ENCODE measurements at places on chromosomes 4 and X.

GRCh38 chr4:178414042-178414441 lies 971.8 kb upstream of the AGA start:
- DNase-seq = no peak

- DNase-seq = no peak
Measured at GRCh38 chr4:7356667-7357310, 77.9 kb downstream of the PSAPL1 start.

GRCh38 chr4:2058264-2059045 lies 672 bp upstream of the NAT8L start:
- DNase-seq = no peak

DNA sequence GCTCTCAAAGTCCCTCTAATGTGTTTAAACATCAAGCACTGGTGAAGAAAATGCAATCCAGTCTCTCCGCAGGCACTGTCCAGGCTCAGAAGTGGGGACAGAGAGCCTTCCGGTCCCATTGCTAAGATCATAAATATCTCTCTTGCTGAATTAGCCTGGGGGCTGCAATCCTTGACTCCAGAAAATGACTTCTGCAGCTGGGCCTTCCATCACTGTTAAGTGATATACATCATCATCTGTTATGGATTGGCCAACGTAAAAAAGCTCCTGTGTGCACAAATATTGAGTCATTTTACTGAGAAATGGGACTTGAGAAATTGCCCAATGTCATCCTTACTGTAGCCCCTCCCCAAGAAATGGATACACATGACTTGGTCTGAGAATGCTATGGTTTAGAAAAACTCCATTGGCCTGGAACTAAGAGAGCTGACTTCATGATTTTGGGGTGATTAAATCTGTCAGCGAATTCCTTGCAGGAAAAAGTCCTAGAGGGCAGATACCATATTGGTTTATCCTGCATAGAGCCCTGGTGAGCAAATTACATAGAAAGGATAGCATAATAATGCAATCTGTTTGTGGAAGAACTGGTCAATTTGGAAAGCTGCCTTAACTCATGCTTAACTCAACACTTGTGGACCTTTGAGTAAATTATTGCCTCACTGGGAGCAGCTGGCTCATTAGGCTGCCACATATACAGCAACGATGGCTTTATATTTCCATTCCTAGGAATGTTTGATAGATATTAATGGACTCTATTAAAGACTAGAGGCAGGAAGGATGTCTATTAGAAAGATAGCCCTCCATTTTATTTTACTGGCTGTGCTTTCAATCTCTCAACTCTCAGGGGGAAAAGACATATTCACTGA lies 346.1 kb downstream of the GBA3 start:
- no peak for DNase-seq

GRCh38 chr4:77193046-77193445 lies 36.0 kb downstream of the CCNG2 start:
- no peak for DNase-seq

GRCh38 chrX:108438110-108438623 lies at the start of gene COL4A6:
Gene COL4A6 (minus strand): TSS chrX:108438422. CDS start chrX:108438196, 226 bp downstream.
- no peak for DNase-seq

GRCh38 chr4:185395238-185395955 lies at the start of gene LRP2BP:
Gene LRP2BP (minus strand): TSS chr4:185395924. CDS start chr4:185378186, 17,738 bp downstream.
- no peak for DNase-seq

DNA sequence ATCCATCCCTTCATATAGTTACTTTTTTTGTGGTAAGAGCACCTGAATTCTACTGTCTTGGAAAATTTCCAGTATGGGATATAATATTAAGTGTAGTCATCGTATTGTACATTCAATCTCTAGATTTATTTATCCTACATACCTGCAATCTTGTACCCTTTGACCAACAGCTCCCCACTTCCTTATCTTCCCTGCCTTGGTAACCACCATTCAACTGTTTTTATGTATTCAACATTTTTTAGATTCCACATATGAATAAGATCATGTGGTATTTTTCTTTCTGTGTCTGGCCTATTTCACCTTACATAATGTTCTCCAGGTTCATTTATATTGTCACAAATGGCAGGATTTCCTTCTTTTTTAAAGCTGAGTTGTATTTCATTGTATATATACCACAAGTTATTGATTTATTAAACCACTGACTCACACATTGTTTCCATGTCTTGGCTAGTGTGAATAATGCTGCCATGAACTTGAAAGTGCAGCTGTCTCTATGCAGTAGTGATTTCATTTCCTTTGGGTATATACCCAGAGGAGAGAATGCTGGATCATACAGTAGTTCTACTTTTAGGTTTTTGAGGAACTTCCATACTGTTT lies 572.5 kb downstream of the MAGEB5 start:
- DNase-seq = no peak

DNA sequence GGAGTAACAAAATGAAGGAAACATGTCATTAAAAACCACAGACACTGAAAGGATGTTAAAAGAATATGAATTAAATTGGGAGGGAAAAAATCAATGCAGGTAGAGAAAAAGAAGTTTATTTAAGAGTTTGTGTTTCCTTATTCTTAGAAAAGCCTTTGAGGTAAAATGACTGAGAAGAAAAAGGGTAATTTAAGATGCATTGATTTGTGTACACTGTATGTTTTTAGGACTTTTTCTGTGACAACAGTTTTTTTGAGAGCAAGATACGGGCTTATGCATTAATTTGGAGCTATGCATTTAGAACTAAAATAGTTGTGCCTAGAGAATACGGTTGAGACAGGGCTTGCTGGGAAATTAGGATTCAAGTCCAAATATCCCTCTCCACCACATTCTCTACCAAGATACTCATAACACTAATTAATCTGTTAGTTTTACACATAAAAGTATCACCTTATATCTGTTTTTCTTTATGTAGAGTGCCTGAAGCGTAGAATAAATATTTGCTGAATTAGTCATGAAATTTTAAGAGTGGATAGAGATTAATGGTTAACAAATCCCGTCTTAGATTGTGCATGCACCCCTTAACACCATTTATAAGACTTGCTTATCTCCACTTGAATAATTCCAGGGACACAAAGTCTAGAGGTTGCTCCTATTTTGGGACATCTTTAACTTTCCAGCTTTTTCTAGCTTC lies 232.5 kb downstream of the PCDH7 start:
- no peak for DNase-seq

GRCh38 chr4:3248811-3249661 lies at the start of gene MSANTD1:
Gene MSANTD1 (plus strand): TSS chr4:3249159. CDS start chr4:3249223, 64 bp downstream.
- DNase-seq = peak; percentile 82

DNA sequence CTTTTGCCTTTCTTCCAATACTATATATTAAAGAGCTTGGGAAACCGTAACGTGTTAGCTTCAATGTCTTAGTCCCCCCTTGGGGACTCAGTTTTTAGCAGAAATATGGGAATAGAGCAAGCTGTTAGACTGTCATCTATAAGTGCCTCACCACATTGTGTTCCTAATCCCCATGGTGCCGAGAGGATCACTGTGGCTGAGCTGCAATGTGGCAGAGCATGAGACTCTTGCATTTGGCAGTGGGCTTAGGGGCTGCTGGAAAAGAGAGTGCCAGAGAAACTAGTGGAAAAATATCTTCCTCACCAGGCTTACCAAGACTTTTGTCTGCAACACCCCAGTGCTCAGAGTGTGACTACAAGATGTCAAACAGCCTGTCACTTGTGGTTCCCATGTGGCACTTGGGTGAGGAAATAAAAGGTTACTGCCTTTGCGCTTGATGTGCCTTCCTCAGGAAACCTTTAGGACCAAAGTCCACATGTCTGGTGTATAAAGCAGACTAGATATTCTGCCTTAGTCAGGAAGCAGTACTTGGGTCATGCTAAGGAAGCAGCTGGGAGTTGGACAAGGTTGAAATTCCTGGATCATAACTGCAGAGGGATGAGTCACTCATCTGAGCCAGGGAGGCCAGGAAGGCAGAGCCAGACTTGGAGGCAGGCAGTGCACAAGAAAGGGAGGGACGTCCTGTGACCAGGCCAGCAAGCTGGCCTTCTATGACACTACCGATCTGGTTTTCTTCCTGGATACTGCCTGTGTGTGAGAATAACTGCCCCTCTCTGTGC lies 9.7 kb upstream of the MAGEA4 start:
- peak; percentile 75 for DNase-seq

DNA sequence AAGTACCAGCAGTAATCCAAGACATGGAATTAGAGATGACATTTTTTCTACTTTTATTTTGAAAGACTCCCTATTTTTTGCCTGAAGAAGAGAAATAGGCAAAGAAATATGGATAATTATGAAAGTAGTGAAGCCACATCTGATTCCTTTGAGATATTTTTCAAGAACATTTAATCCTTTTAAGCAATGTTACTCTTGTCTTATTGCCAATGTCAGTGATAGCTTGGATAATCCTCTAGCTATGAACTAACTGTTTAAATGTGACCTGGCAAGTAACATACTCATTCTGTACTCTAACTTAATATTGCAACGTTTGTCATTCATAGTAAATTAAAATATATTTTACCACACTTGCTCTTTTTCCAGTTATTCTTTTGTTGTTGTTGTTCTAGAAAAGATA lies 181.3 kb downstream of the VEGFC start:
- DNase-seq = no peak

- DNase-seq = no peak
Measured at GRCh38 chrX:50787099-50787498, 26.9 kb downstream of the SHROOM4 start.

DNA sequence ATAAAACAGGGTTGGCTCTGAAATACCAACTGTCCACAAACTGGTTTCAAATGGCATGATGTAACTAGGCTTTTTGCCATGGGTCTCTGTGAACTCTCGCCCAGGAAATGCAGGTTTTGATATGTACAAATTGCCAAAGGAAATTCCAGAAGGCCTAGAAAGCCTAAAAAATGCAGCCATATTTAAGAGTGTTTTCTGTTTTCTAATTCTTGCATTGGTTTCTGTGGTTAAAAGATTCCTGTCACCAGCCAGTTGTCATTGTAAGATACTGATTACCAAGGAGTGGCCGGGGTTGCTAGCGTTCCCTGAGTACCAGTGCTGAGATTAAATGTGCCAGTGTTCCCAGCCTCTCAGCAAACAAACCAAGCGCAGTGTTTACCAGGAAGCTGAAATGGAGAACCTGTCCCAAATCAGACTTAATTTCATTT lies 53.9 kb upstream of the SORBS2 start:
- DNase-seq = no peak

- no peak for DNase-seq
Measured at GRCh38 chrX:119802546-119802945, 11.1 kb upstream of the RPL39 start.

DNA sequence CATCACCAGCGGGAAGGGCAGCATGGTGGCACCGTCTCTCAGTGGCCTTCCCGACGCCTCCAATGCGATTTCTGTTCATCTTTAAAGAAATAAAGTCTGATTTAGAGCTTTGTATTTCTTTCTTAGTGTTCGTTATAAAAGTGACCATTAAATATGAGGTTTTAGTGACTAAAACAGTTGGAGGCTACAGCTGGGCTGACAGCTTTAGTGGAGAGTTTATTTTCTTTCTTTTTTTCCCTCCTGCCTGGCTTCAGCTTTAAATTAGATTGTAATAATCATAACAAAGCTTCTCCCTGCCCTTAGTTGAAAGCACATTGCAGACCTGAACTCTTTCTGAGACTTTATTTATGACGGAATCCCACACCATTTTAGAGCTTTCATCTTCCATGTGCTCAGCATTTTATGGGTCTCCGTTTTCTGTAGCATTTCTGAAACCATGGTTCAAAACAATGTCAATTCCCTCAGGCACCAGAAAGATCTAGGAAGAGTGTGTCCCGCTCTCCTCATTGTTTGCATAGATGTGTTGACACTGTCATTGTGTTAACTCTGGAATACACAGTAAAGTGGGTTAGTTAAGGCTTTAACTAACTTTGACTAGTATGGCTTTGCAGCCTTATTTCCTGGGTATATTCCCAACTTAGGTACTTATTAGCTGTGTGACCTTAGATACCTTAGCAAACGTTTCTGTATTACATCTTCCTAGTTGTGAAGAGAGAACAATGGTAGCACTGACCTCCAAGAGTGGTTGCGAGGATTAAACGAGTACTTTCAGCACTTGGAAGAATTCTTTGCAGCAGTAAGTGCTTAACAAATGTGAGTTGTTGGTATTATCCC lies 97.4 kb upstream of the PGRMC2 start:
- DNase-seq = no peak

DNA sequence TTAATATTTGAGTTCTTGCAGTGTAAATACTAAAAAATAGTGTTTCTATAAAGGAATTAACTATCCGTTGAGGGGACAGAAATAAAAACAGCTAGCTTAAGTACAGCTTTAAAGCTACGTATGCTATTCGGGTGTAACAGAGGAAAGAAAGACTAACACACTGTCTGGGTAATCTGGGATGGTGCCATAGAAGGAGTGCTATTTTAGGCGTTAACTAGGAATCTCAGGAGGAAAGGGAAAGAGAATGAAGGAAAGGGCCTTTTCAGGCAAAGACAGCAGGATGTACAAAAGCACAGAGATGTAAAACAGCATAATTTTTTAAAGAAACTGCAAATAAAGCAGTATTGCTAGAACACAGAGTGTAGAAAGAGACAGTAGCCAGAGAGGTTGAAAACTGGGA lies 161.8 kb downstream of the RAP1GDS1 start:
- DNase-seq = no peak

DNA sequence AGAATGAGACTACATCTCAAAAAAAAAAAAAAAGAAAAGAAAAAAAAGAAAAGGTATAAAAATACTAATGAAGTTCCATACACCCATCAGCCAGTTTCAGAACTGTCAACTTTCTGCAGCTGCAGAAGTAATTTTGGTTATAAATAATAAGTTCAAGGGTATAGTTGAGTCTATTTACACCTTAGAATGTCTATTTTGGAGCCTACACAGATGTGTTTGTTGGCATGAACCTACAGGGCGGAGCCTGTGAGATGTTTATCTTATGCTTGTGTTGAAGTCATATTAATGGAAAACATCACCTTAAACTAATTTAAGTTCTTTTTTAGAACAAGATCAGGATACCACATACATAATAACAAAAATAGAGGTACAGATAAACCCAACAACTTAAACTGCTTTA lies 85.8 kb downstream of the RAPGEF2 start:
- no peak for DNase-seq

GRCh38 chrX:47191806-47192401 lies 1.7 kb upstream of the UBA1 start:
- no peak for DNase-seq

DNA sequence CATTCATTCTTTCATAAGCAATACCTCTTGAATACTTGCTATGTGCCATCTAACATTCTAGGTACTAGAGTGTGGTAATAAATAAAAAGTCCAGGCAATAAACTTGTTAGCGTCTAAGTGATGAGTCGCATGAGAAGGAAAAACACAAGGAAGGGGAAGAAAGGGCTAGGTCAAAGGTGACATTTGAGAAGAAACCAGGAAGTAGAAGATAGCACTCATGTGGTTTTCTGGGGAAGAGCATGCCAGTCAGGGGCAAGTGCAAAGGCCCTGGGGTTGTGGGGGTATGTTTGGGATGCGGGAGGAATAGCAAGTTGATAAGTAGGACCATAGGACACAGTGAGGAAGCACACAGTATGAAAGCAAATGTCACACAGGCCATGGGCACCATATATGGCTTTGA lies 157.0 kb downstream of the TSPAN5 start:
- DNase-seq = no peak

DNA sequence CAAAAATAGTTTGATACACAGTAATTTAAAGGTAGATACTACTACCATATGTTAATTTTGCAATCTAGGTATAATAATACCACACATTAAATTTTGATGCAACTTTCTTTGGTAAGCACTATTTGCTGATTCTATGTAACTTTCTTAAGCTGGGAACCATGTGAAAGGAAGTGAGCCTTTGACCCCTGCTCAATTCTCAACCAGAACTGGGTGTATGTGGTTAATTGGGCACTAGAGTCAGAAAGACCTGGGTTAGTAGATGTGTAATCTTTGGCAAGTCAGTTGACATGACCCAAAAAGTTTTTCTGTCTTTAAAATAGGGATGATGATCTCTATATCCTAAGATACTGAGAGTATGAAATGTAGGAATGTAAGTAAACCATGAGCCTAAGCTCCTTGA lies 22.4 kb downstream of the TLR2 start:
- no peak for DNase-seq

- no peak for DNase-seq
Measured at GRCh38 chr4:3196670-3197359, 52.1 kb upstream of the MSANTD1 start.
